ENCODE measurements at places on chromosomes 1 and 21.

GRCh38 chr1:67559222-67559700, 125.7 kb upstream of the GADD45A start:
- DNase-seq, result no peak

DNA sequence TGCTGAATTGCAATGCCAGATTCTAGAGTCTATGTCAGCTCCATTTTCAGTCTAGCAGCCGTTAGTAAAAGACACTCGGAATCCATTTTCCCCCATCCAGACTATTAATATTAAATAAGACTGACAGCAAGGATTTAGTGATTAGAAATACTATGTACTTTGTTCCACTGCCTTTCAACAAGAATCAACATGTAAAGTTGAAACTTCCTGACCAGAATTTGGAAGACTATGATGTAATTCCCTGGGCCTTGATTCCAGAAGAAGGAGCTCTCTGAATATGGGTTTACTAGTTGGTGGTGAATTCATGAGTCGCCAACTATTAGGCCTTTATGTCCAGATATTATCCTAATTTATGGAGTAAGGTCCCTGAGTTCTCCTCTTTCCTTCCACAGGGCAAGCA, 24.8 kb downstream of the KDM1A start:
- DNase-seq, result no peak

DNA sequence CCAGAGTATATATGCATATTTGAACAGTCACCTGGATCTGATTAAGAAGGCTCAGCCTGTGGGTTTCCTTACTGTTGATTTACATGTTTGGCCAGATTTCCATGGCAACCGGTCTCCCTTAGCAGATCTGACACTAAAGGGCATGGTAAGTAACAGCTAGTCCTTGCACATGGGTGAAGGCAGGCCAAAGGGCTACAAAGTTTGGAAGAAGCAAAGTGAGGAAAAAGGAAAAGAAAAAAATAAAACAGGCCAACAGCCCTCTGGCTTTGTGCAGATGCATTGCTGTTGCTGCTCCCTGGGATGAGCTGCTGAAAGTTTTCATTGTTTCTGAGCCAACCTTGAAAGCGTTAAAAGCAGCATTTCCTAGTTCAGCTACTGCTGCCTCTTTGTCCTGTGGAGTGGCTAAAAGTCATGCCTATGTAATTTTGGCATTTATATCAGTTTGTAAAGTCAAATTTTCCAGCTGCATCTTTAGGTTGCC, 176.5 kb upstream of the HOOK1 start:
- peak; percentile 97 for DNase-seq

DNA sequence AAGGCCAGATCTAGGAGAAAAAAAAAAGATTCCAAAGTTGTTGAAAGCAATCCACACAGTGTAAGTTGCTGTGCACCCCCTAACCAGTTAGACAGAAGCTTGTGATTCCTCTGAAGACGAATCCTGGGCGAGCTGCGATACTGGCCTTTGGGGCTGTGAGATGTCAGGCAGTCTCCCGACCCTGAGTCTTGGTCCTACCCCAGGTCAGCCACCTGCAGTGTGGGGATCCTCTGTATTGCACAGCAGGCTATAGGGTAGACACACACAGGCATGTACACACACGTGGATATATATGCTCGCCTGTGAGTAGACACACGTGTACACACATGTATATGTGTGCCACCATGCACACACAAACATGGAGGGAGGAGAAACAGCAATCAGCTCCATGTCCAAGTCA, 12.9 kb downstream of the ACTRT2 start:
- DNase-seq, result no peak

GRCh38 chr1:22452481-22452957, 868 bp downstream of the ZBTB40 start:
- DNase-seq, result peak; percentile 36

GRCh38 chr21:38992737-38993136, 187.0 kb downstream of the ETS2 start:
- no peak for DNase-seq

- no peak for DNase-seq
Observed at GRCh38 chr1:218763538-218763937, 410.1 kb upstream of the LYPLAL1 start.

GRCh38 chr1:10389271-10389973, 9.4 kb upstream of the PGD start:
- no peak for DNase-seq

DNA sequence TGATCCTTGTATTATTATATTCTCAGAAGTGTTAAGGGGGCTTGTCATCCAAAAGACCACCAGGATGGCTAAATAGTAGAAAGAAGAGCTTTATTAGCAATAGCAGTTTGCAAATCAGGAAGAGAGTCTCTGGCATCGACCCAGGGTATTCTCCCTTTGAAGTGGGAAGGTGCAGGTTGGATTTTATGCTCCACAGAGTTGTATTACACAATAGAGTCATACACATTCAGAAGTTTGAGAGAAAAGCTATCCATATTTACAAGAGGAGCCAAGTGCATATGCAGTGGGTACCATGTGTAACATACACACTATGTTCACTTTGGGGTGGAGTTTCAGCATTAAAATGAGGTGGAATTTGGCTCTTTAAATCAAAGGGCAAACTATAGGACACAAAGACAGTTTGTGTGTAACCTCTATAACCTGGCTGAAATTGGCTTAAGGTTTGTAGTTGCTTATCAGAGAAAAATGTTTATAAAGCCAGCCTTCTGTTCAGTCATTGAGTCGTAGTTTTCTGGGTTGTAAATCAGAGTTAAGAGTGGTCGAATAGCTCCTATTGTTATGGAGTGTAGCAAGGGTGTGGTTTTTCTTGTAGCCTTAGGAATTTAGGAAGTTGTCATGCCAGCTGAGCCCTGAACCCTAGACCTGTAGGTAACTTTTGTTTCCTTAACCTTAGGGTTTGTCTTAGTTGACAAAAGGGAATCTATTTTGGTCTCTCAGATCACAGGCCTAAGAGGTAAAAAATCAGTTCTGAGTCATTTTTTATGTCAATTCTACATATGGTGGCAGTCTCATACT, 125.3 kb downstream of the DNM3 start:
- DNase-seq, result no peak

DNA sequence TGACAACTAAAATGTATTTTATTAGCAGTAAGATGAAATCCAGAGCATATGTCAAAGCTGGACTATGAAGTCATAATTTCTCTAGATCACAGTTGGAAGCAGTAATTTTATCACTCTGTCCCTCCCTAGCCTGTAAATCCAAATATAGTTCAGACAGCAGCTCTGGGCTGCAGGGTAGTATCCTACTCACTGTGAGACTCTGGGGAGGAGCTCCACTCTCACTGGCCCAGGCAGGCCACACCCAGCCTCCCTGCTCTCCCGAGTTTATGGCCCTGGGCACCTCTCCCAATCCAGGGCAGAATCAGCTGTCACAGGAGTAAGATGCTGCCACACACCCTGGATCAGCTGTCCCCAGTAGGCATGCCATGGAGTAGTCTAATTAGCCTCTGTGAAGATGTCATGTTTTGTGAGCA, 131.1 kb downstream of the HLCS start:
- DNase-seq, result no peak

- DNase-seq, result no peak
Observed at GRCh38 chr1:194548071-194548470, 1361.7 kb upstream of the B3GALT2 start.

GRCh38 chr1:247451388-247452010, 6.4 kb downstream of the OR2B11 start:
- no peak for DNase-seq

- peak; percentile 6 for DNase-seq
Observed at GRCh38 chr1:86370601-86371022, 25.5 kb downstream of the ODF2L start.

DNA sequence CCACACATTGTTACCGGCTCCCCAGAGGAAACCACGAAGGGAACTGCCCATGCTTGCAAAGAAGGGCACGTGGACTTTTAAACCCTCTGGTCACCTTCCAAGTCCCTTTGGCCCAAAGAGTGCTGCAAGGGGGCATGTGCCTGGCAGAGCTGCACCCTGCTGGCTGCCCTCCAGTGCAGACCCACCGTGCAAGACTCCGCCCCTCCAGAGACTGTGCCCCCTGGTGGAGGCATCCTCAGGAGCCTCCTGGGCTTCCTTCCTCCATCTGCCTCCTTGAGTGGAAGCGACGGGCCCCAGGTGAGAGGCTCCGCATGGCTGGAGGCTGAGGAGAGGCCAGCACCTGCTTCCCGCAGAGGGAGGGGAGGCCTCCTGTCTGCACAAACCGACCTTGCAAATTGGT, 100.6 kb downstream of the CRYAA start:
- DNase-seq, result no peak

GRCh38 chr21:39105836-39106235, 77.4 kb downstream of the PSMG1 start:
- no peak for DNase-seq

GRCh38 chr21:30255679-30256078, 27.1 kb downstream of the KRTAP24-1 start:
- DNase-seq, result no peak

- no peak for DNase-seq
Observed at GRCh38 chr1:18814425-18814824, 45.0 kb downstream of the TAS1R2 start.

GRCh38 chr1:171738911-171739310, 3.0 kb downstream of the VAMP4 start:
- no peak for DNase-seq

DNA sequence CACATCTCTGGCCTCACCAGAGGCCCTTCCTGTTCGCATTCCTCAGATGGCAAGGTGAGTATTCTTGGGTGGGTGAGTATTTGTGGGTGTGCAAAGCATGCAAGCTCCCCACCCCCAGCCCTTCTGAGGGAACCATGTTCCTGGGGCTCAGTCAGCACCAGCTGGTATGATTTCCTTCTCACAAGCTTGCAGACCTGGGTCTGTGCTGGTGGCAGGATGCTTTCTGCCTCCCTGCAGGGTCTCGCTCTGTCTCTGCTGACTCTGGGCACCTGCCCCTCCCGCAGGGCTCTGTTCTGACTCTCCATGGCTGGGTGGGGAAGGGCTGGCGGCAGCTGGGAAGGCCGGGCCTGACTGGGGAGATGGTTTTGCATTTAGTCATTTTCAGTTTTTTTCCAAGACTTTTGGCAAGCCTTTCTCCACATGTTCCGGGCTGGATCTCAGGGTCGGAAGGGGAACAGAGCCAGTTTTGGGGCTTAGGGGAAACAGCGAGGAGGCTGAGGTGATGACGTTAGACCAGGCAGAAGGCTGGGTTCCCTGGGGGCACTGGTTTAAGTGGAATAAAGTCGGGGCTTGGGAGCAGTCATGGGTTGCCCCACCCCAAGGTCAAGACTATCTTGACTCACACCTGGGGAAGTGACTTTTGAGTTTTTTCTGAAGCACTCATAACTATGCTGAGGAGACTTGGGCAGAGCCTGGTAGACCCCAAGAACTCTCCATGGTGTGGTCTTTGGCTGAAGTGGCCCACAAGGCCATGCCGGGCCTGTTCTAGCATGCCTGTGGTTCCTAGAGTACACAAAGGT, 6.2 kb downstream of the RASSF5 start:
- DNase-seq, result peak; percentile 89

DNA sequence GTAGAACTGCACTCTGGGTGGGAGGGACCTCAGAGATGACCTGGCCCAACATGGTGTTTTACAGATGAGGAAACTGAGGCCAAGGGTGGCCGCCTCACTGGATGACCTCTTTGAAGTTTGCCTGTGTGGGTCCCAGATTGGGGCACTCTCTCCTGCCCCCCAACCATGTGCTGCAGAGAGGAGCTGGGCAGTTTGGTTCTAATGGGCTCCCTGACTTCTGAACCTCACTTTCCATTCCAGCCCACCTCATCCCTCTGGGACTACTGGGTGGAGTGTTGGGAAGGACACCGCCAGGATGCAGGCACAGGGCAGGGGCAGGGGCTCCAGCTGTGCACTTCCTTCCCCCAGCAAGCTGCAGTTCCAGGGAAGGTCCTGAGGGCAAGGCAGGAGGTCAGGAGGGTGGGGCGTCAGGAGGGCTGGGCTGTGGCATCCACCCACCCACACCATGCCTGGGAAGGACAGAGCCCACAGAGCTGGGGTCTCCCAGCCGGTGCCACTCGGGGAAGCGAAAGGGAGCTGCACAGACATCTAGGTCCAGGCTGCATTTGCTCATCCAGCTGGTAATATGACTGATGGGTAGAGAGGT, 10.3 kb upstream of the EPS8L3 start:
- no peak for DNase-seq

- no peak for DNase-seq
Observed at GRCh38 chr1:17892851-17893250, 137.7 kb downstream of the ACTL8 start.

GRCh38 chr1:209304166-209304565, 279.3 kb upstream of the CAMK1G start:
- no peak for DNase-seq

DNA sequence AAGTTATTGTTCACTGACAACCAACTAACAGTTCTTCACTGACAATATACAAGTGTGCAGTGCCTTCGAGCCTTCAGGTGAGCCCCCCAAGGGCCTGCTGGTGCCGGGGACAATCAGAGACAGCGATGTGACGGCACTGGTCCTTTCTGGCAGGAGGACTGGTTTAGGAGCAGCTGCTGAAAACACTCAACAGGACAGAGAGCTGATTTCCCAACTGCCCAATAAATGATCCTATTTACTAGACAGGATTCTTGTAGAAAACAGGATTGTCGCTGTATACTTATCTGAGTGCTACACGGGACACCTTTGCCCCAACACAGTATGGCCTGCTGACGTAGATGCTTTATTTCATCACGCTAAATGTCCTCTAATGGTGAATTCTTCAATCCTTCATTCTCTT, 65.4 kb downstream of the TP53BP2 start:
- DNase-seq, result no peak

GRCh38 chr1:208044589-208045462, 133.9 kb upstream of the CD34 start:
- no peak for DNase-seq

GRCh38 chr1:113876176-113876575, 4.7 kb upstream of the PTPN22 start:
- no peak for DNase-seq

DNA sequence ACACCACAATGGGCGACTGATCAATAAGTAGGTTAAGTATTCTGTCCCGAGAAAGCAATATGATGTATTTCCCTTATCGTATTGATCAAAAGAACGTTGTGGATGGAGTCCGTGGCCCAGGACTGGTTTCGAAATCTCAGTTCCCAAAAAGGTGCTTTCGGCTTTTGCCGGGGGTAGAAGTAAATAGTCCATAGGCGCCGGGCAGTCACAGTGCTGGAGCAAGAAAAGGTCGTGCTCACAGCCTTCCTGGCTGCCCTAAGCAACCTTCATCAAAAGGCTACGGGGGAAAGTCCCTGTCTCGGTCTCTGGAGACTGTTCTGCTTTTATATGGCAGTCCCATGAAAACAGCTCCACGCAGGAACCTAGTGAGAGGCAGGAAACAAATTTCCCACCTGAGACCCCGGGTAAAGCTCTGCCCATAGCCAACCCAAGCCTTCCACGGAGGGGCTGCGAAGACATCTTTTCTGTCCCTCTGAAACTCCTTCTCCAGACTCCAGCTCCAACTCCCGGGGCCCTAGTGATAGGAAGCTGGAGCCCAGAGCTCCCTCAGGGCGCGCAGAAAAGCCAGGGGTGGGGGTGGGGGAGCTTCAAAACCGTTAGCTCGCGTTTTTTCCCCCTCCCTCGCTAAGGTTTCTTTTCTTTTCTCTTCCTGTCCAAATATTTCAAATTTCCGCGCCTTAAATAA, 7.0 kb downstream of the CDKN2C start:
- DNase-seq, result no peak
